Nephron progenitor cell (in vitro differentiated cells): ENCODE measurements at places on chromosomes 7 and 10.

- no peak for DNase-seq
Measured at GRCh38 chr10:132980426-132981172, 38.2 kb upstream of the CFAP46 start.

GRCh38 chr10:70656489-70656888, 15.8 kb upstream of the ADAMTS14 start:
- DNase-seq = no peak

GRCh38 chr10:81270051-81270450, 604.9 kb upstream of the NRG3 start:
- DNase-seq = no peak

GRCh38 chr7:54419209-54419608, 123.0 kb upstream of the VSTM2A start:
- no peak for DNase-seq

GRCh38 chr10:72588266-72588665, 37.6 kb downstream of the MICU1 start:
- no peak for DNase-seq

- no peak for DNase-seq
Measured at GRCh38 chr7:148727501-148728278, 29.0 kb downstream of the CUL1 start.

DNA sequence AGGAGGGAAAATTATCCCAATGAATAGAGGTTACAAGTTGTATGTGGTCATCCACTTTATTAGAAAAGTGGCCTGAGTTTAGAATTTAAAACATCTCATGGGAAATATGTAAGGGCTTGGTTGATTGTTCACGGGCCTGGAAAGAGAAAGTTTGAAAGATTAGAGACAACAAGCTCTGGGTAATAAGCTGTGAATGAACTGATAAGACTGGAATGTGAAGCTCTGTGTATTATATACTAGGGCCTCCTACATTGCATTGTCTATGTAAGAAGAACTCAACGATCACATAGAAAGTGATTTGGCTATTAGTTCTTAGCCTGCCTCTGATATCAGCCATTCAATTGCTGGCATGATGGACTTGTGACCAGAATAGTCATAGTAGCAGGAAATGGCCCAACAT, 199.2 kb upstream of the MAGI2 start:
- DNase-seq = no peak

- no peak for DNase-seq
Measured at GRCh38 chr10:30873411-30873810, 158.3 kb downstream of the ZNF438 start.

DNA sequence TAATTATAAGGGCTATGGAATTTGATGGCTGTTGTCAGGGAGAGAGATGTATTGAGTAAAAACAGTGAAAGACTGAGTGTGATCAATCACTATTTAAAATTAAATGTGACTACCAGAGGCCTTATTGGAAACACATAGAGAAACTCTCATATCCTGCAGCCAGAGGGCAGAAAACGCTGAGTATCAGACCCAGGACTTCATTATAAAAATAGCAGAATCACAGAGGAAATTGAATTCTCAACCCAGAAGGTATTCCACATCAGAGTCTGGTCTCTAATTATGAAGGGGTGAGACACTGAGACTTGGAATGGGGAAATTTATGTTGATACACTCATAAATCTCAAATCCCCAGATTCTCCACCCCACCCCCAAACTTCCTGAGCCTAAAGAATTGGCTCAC, 69.5 kb upstream of the IL6 start:
- DNase-seq = no peak

DNA sequence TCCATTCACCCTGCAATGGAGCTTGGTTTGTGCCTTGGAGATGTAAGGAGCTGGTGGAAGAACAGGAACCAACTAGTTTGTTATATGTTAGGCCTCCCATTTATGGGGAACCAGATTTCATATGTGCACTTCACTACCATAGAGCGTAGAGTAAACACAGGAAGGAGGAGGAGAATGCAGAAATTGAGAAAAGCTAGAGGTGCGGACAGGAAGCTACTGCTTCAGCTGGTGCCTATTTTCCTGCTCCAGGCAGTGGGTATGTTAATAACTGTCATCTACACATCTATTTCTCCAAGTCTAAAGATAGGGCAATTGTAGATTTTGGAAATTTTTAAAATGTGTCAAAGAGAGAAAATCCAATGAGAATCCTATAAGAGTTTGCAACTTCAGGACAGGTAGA, 482.2 kb downstream of the PLXDC2 start:
- no peak for DNase-seq

GRCh38 chr10:22714479-22715289, at the start of gene PIP4K2A:
Gene PIP4K2A, minus strand, starts transcription at chr10:22714578. Its CDS starts 252 bp downstream, at chr10:22714326.
- DNase-seq = peak; percentile 79

- DNase-seq = no peak
Measured at GRCh38 chr7:155469-155900, 36.9 kb upstream of the FAM20C start.

DNA sequence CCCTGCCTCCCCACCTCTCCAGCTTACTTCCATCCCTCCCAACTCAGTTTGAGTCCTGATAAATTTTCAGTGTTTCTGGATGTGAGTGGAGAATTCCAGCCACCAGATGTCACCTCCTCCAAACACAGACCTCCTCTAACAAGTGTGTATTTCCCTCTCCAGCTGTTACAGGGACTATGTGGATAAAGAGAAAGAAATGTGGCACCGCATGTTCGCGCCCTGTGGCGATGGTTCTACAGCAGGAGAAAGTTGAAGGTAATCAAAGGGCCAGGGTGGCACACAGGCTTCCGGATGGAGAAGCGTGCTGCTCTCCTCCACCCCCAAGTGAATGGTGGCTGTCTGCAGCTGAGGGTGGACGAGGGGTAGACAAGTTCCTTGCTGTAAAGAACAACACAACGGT, 14.7 kb downstream of the FKBP6 start:
- no peak for DNase-seq

DNA sequence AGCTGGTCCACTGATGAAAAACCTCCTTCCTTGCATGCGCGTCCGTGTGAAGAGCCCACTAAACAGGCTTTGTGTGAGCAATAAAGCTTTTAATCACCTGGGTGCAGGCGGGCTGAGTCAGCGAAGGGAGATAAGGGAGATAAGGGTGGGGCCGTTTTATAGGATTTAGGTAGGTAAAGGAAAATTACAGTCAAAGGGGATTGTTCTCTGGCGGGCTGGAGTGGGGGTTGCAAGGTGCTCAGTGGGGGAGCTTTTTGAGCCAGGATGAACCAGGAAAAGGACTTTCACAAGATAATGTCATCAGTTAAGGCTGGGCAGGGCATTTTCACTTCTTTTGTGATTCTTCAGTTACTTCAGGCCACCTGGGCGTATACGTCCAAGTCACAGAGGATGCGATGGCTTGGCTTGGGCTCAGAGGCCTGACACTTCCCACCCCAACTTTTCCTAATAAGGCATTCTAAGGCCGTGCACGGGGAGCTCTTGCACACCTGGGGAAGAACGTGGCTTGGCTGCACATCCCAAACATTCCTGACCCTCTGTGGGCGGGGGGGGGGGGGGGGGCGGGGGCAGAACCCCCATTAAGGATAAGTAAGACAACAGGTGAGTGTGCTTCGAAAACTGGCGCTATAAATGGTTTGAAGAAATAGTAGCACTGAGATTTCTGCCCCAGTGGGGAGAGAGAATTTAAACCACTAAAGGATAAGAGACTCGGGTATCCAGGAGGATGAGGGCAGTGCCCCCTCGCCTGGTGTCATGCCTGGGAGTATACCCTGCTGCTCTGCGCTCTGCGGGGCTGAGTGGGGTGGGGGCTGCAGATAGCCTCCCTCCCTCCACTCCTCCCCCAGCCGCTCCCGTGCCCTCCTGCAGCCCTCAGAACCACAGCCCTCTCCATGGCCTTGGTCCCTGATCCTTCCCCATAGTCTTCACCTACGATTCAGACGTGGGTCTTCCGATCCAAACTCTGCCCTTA, 217.6 kb downstream of the MLLT10 start:
- no peak for DNase-seq

- no peak for DNase-seq
Measured at GRCh38 chr10:91317541-91317940, 92.6 kb upstream of the HECTD2 start.

DNA sequence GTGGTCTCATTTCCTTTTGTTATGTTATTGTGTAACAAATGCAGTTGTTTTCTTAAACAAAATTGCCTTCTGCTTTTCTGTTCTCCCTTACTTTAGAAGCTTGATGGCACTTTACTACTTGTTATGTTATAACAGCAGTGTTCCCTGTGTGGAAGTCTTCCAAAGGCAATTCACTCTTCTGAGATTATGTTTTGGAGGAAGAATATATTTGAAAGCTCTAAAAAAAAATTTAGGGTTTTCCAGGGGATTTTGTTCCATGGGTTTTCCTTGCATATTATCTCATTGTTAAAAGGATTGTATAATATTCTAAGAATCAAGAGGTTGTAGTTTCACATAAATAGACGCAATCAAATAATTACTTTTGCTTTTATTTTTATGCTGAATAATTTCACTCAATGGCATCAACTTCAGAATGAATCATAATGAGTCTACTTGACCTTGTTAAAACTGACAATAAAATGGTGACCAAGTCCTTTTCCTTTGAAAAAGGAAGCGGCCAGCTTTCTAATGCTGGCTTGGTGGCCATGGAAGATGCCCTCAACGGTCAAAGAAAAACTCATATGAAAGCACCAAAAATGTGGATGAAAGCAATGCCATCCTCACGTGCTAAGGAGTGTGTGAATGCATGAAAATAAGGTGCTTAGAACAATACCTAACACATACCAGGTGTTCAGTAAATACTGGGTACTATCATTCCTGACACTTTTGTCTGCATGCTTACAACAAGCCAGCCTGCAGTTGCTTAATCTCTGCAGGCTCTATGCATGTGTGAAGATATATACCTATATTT, 92.4 kb upstream of the KLF6 start:
- no peak for DNase-seq

DNA sequence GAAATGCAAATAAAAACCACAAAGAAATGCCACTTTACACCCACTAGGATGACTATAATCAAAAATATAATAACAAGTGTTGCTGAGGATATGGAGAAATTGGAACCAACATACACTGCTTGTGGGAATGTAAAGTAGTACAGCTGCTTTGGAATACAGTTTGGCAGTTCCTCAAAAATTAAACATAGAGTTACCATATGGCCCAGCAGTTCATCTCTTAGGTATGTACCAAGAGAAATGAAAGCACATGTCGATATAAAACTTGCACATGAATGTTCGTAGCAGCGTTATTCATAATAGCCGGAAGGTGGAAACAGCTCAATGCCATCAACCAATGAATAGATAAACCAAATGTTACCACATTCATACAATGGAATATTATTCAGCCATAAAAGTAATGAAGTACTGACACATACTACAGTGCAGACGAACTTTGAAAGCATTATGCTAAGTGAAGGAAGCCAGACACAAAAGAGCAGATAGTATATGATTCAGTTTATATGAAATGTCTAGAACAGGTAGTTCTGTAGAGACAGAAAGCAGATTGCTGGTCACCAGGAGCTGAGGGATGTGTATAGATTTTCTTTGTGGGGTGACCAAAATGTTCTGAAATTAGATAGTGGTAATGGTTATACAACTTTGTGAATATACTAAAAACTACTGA, 12.4 kb downstream of the BCAP29 start:
- DNase-seq = no peak

DNA sequence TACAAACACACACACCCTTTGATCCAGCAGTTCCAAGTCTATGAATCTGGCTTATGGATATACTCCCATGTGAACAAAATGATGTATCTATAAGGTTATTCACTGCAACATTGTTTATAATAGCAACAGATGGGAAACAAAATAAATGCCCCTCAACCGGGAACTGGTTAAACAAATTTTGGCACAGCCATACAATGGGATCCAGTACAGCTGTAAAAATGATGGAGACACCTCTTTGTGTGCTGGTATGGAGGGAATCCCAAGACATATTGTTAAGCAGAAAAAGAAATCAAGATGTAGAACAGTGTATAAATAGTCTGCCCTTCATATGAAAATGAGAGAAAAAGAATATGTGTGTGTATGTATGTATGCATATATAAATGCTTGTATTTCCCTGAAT, 155.5 kb downstream of the SNX10 start:
- DNase-seq = no peak

- DNase-seq = peak; percentile 8
Measured at GRCh38 chr7:131284702-131285419, 42.8 kb upstream of the MKLN1 start.

GRCh38 chr10:70268376-70268775, 15.4 kb downstream of the NPFFR1 start:
- no peak for DNase-seq

DNA sequence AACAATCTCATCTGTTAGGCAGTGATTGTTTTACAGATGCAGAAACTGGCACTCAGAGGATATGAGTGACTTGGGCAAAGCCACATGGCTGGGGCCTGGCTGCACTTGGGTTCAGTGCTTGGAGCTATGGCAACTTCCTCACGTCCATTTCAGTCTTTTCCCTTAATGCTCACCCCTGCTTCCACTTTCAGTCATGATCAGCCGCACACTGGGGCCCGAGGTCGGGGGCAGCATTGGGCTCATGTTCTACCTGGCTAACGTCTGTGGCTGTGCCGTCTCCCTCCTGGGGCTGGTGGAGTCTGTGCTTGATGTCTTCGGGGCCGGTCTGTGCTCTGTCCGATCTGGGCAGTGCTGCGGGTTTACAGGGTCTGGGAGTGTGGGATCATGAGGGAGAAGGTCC, 3.0 kb downstream of the SLC12A9 start:
- DNase-seq = no peak

DNA sequence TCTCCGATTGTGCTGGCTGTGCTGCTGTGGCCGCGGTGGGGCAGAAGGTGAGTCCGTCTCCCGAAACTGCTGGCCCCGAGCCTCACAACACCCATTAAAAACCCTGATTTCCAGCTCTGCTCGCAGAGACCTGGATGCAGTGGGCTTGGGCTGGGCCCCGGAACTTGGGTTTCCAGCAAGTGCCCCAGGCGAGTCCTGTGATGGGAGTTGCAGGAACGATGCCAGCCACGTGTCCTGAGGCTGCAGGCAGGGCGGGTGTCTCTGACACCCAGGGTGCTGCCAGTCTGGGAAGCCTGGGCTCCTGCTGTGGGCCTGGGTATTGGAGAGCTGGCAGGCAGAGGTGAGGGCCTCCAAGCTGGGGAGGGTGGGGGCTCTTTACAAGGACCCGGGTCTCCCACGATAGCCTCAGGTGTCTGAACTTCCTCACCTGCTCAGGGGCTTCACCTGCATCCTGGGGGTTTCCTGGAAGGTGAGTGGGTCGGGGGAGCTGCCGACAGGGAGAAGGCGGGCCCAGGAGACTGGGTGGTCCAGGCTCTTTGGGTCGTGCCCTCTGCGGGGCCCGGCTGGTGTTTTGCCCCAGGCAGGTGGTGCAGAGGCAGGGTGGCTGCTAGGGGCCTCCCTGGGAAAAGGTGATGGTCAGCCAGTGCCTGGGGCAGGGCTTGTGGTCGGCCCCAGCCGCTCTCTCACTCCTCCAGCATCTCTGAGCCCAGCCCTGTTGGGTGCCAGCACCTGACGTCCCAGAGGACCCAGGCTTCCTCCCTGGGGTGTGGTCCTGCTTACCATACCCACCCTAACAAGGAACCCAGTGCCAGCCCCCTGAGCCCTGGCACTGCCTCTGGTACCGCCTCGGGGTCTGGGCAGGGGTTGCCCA, 180.3 kb downstream of the DNAJB6 start:
- DNase-seq = no peak

GRCh38 chr10:4883079-4883739, 57.2 kb downstream of the AKR1E2 start:
- no peak for DNase-seq

- no peak for DNase-seq
Measured at GRCh38 chr7:74202841-74203556, 6.8 kb upstream of the LAT2 start.

- no peak for DNase-seq
Measured at GRCh38 chr10:77841711-77842375, 84.7 kb downstream of the DLG5 start.

GRCh38 chr10:120749856-120750566, 101.2 kb upstream of the WDR11 start:
- DNase-seq = no peak
